ENCODE measurements at places on chromosomes 12 and 14. TPM values are rescaled to one million over a fixed set of nuclear protein-coding genes. Genes with fewer than 3 reads are reported as not detected.

ITGA5 gene
- polyA plus RNA-seq: 154 TPM

TOMM20L gene
- polyA plus RNA-seq: not detected

FOXG1 gene
- polyA plus RNA-seq: not detected

SLC25A47 gene
- not detected for polyA plus RNA-seq

TMEM52B gene
- polyA plus RNA-seq: 0.03 TPM

ANHX gene
- not detected for polyA plus RNA-seq

C12orf50 gene
- polyA plus RNA-seq: not detected

CLEC4E gene
- polyA plus RNA-seq: 1.7 TPM

SUDS3 gene
- 7.5 TPM for polyA plus RNA-seq

LRRK2 gene
- 4.4 TPM for polyA plus RNA-seq

WDHD1 gene
- polyA plus RNA-seq: 0.59 TPM

DEGS2 gene
- polyA plus RNA-seq: 0.10 TPM

SMIM41 gene
- polyA plus RNA-seq: 0.29 TPM

A2M gene
- polyA plus RNA-seq: 244 TPM

WNT1 gene
- not detected for polyA plus RNA-seq

GAS2L3 gene
- 1.5 TPM for polyA plus RNA-seq

CIT gene
- polyA plus RNA-seq: 0.95 TPM

Measured in heart right ventricle (tissue), 16 donors.